KBM-7 (cell line): ENCODE measurements at places on chromosomes 2 and 18.

DNA sequence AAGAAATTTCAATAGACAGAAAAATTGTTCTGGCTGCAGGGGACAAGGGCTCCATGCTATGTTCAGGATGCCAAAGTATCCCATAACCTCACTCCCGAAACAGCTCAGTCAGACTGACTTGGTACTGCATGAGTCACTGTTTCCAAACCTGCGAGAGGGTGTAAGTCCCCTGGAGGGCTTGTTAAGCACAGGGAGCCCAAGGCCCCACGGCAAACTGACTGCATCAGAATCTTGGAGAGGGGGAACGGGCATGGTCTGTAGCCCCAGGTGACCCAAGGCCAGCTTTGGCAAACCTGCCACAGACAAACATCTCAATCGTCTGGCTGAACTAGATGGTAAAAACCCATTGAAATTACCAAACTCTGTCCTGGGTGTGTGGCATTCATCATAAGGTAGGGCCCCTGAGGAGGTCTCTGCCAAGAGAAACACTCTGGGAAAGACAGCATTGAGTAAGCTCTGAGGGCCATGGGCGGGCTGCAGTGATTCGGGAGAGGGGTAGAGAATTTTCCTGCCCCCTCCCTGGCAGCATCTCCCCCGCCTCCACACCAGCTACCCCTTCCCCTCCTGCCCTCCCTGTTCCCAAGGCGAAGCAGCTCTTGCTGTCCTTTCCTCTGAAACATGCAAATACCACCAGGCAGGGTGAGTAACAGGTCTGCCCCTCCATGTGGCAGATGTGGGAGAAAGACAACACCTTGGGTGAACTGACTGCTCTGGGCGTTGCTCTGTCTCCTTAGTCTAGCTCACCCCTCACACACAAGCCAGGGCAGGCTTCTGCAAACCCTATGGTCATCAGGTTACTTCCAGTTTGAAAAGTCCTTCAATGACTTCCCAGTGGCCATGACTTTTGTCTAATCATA, 274.7 kb upstream of the SIX2 start:
- DNase-seq: no peak

GRCh38 chr18:62867534-62867933, 152.2 kb downstream of the PHLPP1 start:
- DNase-seq: no peak

DNA sequence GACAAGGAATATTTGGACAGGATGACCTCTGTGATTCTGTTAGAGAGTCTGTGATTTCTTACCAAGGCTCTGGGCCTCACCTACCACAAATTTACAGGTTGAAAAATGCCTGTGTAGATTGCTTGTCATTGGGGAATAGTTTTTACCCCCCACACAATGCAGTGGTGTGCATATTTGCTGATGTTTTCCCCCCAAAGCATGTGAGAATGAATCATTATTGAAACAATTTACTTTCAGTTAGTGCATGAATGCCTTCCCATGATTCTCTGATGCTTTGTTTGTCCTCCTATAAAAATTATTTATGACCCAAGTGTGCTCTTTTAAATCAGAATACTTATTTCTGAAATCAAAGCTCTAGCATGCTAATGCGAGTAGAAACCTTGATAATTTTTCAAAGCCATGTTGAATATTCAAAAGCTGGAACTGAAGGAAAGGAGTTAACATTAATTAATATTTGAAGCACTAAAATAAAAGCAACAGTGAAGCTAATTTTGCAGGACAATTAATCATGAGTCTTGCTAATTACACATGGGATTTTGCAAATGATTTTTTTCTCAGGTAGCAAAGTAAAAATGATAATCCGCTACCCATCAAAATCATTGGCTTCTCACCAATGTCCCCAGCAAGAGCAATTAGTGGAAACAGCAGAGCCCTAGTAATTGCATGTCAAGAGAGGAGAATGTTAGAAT, 361.2 kb upstream of the HNRNPA3 start:
- DNase-seq: no peak

GRCh38 chr2:127954857-127955256, 69.1 kb upstream of the AMMECR1L start:
- DNase-seq: no peak

DNA sequence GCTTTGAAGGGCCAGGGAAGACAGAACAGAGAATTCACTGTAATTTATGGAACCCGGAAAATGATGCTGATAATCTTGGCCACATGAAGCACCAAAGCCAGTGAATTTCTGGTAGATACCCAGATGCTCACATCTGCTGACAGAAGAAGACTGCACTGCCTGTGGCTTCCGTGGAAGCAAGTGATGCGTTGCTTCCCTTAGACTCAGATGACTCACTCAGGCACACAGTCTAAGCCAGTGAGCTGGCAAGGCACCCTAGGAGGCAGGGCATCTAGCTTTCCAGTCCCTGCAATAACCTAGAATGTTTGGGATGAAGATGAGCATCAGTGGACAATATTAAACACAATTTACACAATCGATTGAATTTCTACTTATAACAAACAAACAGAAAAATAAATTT, 284.7 kb downstream of the CMPK2 start:
- no peak for DNase-seq

DNA sequence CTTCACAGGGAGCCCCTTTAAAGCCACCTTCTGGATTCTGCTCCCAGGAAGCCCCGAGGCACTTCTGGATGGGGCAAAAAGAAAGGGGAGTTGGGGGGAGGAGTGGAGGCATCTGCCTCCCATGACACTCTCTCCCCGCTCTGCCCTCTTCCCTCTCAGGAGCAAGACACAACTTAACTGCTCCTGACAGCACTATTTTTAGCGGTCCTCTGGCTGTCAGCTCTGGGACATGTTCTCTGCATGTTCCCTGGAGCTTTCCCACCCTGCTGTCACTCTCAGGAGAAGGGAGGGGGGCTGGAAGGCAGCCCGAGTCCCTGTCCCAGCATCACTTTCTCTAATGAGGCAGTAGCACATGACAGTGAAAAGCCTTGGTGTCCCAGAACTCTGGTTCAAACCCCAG, 32.3 kb downstream of the PLB1 start:
- no peak for DNase-seq

- DNase-seq: no peak
These were observed 40.8 kb upstream of the CFAP36 start for GRCh38 chr2:55478610-55479304.

DNA sequence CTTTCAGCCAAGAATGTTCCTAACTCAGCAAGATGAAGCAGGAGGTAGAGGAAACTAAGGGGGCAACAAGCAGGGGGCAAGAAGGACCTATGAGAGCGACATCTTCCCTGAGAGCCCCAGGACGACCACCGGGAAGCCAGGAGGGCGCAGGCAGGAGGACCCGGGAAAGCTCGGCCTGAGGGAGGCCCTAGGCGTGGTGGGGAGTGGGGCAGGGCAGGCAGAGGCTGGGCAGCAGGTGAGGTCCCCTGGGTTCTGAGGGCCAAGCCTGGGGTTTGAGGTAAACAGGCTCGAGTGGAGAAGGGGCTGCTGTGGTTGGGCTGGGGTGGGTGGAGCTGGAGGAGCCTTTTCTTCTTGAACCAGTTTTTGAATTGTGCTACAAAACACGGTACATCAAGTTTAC, 1.3 kb upstream of the ALPI start:
- DNase-seq: no peak

GRCh38 chr2:53786352-53786704, 425 bp downstream of the ASB3 start:
- no peak for DNase-seq

DNA sequence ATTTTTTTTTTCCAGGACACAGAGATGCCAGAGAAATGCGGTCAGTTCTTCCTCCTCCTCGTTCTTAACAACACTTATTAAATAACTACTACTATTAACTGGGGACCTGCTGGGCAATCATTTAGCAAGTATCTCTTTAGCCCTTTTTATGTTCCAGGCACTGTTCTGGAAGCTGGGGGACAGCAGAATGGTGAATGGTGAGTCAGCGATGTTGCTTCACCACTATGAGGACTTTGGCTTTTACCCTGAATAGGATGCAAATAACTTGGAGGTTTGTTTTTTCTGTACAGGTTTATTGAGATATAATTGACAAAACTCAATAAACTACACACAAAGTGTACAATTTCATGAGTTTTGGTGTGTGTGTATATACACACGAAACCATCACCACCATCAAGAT, 179.9 kb upstream of the MSH6 start:
- no peak for DNase-seq

DNA sequence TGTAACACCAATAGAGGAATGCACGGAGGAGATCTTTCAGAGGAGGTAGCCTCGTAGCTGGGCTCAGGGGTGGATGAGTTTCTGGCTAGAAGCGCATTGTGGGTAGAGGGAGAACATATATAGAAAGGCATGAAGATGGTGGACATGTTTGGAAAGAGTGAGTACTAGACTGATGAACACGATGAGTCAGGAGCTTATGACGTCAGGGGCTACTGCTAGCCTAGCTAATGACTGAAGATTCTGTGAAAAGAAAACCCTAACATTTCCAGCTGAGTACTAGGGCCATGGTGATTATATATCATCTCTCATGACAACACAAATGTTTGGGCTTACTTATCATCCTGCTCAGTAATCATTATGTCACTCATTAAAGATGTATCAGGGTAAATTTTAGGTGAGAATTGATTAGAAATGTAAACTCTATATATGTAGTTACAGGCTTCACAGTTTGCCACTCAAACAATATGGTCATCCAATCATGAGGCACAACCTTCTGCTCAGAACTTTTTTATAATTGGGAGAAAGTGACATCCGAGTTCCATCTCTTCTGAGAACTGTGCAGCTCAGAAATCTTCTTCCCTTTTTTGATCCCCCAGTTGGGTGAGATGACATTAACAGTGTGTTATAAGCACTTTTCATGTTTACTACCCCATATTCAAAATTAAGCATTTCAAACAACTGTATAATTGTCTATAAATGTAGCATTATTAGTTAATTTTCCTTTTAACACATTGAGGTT, 22.2 kb upstream of the IL1RN start:
- DNase-seq: no peak

DNA sequence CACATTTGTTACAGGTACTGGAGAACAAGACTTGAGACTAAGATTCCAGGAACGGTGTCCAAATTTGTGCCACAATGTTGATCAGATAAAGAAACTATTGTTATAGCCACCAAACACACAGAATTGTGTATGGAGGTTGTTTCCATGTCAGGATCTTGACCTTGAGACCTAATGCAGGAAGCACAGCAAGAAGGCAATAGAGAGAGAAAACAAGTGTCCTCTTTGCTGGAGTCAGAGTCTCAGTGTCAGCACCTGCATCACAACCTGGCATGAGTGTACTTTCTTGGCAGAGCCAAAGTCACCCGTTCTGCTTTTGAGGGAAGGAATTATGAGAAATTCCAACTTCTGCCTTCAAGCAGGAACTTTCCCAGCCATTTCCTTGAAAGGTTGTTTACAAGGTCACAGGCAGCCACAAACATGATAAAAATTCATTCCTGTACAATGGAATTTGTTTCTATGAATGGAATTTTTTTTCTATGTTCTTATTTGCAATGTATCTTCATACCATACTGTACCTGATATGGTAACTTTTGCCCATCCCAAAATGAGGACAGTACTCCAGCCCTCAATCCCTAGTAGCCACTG, 118.4 kb downstream of the PKP4 start:
- no peak for DNase-seq

GRCh38 chr2:49643149-49643548, 488.8 kb upstream of the FSHR start:
- DNase-seq: no peak

DNA sequence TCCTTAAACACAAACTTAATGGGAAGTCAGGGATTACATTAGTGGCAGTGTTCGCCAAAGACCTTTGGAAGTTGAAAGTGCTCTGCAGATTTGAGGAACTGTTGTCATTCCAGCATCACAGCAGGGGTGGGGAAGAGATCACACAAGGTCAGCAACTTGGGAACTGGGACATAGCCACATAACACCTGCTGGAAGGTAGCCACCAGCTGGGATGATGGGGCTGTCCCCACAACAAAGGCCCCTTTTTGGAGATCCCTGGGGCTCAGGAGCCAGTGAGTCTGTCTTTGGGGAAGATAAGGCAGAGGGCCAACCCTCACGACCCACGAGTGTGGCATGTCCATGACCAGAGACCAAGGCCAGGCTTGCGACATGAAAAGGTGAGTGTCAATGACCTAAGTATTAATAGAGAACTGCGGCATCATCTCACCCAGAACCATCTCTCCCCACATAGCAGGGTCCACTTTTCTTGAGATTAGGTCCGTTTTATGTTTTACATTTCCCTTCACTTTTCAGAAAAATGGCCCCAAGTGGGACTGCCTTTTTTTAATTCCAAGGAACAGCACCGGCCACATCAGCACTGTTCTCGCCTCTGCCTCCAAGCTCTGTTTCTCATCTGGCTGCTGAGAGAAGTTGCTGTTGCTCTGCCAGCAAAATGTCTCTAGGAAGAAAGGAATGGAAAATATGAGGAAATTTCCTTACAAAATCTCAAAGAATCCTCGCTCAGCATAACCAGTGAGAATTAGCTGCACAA, 106.9 kb downstream of the GFPT1 start:
- no peak for DNase-seq

- DNase-seq: peak; percentile 13
These were observed 347.5 kb downstream of the METTL4 start for GRCh38 chr18:2223849-2224248.

DNA sequence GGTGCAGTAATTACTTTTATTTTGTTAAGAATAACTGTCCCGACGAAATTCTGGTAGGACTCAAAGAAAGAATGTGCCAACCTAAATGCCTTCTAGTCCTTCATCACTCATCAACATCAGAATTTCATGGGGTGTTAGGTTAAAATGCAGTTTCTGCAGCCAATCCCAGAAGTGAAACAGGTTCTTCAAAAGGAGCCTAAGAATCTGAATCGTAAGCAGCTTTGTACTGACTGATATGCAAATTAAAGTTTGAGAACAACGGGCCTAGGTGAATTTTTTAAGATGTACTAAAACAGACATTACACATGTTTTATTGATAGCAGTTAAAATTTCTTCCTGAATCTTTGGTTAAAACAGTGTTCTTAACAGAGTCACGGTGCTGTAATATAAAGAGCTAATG, 140.3 kb upstream of the ZC3H15 start:
- DNase-seq: no peak

DNA sequence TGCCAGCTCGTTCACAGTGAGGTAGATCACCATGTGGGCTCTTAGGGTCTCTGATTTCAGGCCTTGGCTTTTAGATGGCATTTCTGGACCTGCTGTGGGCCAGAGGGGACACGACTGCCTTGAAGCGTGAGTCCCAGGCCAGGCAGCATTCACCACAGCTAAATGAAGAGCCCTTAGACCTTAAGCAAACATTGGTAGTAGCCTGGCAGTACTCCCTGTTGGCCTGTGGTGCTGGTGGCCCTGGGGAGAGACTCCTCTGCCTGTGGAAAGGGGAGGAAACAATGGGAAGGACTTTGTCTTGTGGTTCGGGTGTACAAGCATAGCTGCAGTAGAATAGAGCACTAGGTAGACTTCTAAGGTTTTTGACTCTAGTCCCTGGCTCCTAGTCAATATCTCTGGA, 456.0 kb upstream of the DCC start:
- DNase-seq: no peak
